Effector memory CD8-positive, alpha-beta T cell (primary cell): ENCODE measurements at places on chromosomes 12 and 14.

- DNase-seq = peak; percentile 50
Observed at GRCh38 chr12:15856097-15856982, 25.8 kb upstream of the STRAP start.

- no peak for DNase-seq
Observed at GRCh38 chr12:20460956-20461355, 92.6 kb downstream of the PDE3A start.

- DNase-seq = no peak
Observed at GRCh38 chr12:96422192-96422591, 22.0 kb upstream of the CDK17 start.

DNA sequence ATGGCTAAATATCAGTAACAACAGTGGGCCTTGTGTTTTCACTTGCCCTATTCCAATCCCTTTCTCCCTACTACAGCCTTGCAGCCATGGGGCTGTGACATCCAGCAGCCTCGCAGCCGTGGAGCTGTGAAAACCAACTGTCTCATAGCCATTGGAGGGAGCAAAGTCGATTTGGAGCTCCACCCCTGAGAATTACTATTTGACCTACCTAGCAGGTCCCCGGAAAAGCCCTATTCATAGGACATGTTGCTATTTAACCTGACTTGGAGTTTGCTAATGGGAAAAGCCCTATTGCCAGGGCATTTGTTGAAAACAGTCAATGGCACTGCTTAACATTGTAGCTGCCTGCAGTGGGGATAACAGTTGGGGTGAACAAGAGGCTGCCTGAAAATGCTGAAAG, 33.3 kb downstream of the ERG28 start:
- no peak for DNase-seq

DNA sequence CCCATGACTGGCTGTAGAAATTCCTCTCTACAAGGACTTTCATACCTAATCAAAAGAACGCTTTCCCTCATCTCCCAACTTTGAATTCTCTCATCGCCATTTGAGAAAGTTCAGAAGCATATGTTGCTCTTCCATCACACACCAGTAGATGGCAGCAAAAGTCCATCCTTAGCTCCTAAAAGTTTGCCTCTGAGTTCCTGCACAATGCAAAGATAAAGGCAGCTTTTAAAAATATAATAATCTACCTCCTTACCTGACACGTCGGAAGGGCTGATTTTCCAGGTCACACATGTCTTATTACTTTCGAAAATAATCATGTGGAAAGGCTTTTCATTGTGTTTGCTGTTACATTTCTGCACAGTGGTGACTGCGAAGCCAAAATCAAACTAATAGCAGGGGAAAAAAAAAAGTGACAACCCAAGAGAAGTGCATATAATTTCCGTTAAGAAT, 456.7 kb upstream of the SEL1L start:
- peak; percentile 3 for DNase-seq

GRCh38 chr12:95600567-95600966, 49.3 kb upstream of the USP44 start:
- no peak for DNase-seq

DNA sequence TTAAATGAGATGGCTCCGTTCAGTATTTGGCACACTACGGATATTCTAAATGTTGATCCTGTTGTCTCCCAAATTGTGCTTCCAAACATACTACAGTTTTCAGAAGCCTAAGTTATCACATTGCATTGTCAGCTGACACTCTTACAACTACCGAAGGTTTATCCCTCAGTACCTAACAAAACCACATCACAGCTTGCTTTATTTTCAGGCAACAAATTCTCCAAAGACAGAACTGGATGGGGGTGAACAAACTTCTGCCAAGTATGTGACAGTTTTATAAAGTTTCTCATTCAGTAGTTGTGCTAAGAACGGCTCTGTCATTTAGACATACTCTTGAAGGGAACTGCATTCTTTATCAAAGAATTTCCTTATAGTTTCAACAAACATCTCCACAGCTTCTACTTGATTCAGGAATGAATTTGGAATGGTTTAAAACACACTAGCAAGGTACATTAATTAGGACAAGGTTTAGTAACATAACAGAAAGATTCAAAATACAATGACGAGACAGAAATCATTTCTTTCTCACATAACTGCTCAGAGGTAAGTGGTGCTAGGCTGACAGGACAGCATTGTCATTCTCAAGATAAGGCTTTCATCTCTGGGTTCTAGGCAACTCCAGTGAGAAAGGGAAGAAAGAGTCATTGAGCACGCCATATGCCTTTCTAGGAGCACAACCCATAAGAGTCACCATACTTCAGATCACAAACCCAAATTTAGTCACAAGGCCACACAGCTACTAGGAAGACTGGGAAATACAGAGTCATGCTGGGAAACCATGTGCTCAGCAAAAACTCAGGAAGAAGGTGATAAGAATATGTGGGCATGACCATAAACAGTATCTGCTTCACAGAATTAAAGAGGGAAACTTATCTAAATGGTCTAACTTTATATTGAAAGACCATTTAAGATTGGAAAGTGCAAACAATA, 100.7 kb downstream of the DUSP6 start:
- no peak for DNase-seq

DNA sequence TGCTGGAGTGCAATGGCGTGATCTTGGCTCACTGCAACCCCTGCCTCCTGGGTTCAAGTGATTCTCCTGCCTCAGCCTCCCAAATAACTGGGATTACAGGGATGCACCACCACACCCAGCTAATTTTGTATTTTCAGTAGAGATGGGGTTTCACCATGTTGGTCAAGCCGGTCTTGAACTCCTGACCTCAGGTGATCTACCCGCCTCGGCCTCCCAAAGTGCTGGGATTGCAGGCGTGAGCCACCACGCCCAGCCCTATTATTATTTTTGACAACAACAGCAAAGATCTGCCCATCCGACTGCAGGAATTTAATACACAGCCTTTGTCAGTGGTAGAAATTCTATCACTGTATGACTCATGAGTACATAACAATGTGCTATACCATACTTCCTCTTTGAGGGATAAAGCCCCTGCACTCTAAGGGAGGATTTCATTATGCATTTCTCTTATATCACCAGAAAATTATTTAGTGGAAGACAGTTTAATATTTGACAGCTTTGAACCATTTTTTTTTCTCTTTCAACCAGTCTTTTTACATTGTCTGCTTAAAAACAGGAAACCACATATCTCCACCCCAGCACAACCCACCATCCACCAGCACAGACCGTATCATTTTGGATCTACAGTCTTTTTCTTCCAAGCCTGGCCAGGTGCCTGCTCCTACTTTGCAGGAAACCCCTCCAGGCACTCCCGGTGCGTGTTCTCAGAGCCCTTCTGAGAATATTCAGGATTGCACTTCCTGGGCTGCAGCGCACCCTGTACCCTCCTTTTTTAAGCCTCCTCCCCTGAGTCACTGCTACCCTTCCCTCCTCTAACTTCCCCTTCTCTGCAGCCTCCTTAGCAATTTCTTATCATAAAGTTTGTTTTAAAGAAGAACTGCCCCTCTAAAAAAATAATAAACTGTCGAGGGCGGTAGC, 594 bp downstream of the ARHGDIB start:
- no peak for DNase-seq

- no peak for DNase-seq
Observed at GRCh38 chr12:68109001-68109400, 50.5 kb downstream of the IFNG start.

DNA sequence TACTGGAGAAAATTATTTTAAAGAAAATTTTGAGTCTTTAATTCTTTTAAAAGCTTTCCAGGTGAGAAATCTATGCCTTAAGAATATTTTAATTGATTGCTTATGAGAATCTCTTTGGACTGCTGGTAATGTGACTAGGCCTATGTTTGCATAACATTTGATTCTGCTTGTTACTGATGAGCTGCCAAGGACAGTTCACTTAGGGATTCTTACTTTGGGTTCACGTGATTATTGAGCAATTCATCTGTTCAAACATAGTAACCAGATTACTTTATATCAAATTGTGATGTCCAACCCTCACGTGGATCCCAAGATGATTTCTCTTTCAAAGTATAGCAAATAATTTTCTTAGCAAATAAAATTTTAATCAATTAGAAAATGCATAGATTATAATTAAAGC, 27.4 kb upstream of the ABCD2 start:
- DNase-seq = no peak

GRCh38 chr14:87632796-87633195, 360.2 kb downstream of the GALC start:
- no peak for DNase-seq

DNA sequence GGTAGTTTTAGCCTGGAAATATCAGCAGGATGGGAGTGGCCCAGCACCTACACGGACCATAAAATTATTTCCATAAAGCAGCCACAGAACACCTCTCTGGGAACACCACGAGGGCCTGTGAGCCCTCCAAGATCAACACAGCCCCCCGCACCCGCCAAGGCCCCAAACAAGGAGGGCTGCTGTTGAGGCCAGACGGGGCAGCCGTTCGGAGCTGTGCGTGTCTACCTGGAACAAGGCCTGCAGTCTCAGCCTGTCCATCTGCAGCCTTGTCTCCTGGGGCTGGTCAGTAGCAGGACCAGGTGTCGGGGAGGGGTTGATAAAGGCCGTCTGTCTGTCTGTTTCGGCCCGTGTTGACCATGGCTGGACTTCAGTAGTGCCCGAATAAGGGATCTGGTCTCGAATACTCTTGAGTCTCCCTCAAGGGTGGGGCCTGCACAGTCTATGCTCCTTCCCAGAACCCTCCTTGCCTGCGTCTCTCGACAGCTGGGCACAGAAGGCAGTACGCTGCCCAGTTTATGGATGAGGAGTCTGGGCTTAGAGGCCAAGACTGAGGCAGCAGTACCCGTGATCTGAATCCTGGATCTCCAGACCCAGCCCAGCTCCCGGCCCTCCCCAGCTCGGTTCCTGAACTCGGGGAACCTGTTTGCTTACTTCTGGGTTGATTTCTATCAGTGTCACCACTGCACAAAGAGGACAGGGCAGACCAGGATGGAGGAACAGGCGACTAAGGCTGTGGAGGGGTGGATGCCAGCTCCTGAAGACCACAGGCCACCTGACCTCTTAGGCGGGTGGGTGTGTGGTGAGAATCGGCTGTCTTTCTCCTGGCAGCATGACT, 23.1 kb upstream of the DLK1 start:
- DNase-seq = no peak

DNA sequence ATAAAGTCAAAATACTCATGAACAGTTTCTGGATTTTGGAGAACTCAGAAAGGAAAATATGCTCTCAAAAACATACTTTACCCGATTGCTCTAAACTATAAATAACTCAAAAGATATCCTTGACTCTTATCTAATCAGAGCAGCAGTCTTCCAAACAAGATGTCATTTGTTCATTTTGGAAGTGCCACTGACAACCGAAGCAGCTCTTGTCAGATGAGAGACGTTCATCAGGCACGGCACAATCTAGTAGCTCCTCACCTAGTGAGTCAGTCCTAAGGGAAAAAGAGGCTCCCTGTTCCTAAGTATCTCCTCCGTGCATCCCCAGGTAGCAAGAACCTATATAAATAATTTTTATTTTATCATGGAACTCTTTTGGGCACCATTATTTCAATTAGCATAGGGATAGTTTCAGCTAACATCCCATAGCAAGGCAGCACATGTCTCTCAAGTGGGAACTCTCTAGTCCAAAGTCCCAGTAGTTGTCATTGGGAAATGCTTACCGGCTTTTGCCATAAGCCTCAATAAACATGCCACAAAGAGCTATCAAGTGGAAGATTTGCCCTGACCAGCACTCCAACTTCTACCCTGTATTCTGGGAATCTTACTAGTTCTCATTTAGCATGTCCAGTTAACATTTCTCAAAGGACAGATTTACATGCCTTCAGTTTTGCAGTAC, 14.1 kb upstream of the TMEM263 start:
- DNase-seq = no peak

DNA sequence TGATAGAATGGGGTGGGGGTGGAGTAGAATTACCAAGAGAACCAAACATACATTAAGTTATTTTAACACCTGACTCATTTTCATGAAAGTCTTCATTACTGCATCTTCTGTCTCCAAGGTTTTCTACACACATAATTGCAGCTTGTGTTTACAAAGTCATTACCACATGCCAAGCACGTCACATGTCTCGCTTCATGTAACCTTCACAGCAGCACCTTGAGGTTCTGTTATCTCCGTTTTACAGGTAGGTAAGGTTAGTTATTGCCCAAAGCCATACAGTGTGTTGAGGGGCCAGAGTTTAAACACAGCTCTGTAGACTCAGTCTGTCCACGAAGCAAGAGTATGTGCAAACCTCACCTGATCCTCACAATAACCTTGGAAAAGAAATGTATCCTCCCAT, 64.3 kb upstream of the RBM19 start:
- no peak for DNase-seq

- peak; percentile 78 for DNase-seq
Observed at GRCh38 chr14:60331201-60332045, 82.4 kb downstream of the PPM1A start.

DNA sequence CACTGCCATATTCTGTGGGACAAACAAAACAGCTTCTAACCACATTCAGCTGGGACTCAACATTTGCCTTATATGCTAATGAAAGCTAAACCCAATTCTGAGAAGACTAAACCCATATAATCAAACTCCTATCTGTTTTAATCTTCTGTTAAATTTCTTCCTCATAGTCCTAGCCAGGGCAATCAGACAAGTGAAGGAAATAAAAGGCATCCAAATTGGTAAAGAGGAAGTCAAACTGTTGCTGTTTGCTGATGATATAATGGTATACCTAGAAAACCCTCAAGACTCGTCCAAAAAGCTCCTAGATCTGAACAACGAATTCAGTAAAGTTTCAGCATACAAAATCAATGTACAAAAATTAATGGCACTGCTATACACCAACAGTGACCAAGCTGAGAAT, 157.1 kb downstream of the PHLDA1 start:
- DNase-seq = no peak

DNA sequence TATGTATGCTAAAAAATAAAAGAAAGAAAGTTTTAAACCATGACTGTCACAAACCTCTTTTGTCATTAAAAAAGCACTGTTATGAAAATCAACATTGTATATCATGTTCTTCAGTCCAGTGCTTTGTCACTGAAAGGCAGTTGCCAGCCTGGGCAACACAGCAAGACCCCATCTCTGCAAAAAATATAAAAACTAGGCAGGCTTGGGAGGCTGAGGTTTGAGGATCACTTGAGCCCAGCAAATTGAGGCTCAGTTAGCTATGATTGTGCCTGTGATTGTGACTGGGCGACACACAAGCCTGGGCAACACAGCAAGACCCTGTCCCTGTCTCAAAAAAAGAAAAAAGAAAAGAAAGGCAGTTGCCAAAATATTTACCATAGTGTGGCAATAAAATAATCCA, 102.7 kb upstream of the NAP1L1 start:
- DNase-seq = no peak

- no peak for DNase-seq
Observed at GRCh38 chr14:102316338-102316742, 3.2 kb upstream of the ZNF839 start.

GRCh38 chr12:93484315-93484981, 17.1 kb downstream of the MRPL42 start:
- DNase-seq = no peak

DNA sequence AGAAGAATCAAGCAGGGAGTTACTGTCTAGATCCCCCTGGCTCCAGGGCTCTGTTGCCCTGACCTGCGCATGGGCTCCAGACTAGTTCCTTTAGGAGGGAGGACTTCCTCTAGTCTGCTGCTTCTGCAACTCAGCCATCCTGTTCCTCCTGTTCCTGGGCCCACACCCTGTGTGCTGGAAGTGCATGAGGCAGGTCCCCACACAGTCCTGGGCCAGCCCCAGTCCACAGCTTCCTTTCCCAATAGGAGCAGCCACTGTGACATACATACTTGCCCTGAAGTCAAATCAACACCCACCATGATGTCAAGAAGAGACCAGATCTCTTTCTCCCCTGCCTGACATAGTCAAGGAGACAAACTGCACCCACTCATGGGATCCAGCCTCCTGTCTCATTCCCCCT, 1.3 kb downstream of the SDR9C7 start:
- no peak for DNase-seq
